ENCODE measurements at places on chromosomes 1 and 21. TPM values are rescaled to one million over a fixed set of nuclear protein-coding genes. Genes with fewer than 3 reads are reported as not detected.

DNA sequence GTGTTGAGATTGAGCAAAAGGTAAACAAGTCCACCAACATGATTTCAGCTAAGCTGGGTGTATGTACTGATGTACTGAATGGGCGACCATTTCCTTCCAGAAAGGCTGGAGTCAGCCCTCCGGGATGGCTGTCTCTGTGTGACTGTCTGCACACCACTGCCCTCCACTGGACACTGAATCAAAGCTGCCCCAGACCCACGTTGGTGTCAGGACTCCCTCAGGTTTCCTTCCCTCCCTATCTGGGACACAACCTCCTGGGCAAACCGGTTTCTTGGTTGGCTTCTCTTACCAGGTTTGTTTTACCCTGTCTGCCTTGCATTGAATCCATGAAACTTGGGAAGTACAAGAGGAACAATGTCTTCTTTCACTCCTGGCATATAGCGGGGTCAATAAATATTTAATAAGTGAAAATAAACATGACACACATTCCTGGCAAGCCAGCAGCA lies 5.3 kb upstream of the SRP9 start:
- peak; percentile 90 for DNase-seq

DNA sequence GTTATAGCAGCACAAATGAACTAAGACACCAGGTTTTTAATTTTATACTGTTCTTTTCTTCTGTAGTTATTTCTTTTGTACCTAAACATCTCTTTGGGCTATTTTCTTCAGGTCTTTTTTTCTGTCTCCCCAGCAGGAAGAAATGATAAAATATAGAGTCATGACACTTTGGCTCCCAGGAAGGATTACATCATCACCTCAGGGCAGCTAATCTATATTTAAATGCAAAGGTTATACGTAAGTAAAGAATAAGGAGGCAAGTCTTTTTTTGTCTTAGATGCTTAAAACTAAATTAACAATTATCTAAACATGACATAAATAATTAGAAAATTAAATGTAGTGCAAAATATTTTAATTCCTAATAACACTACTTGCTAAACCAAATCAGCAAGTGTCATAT lies 57.0 kb downstream of the WARS2 start:
- DNase-seq, result no peak

DNA sequence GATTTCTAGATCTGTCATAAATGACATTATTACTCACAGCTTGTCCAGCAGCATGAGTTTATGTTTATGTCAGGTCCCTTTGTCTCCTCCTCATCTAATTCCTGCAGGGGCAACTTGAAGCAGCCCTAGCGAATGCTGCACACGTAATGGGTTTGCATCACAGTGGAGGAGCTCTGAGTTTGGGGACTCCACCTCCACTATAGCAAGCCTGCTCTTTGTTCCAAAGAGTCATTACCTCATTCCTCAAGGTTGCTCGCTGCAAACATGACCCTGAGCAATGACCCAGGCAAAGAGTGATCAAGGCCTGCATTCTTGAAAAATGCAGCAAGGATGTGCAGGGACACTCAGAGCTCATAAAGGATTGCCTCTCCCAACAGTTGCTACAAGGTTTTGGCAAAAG lies 261.9 kb downstream of the HHIPL2 start:
- DNase-seq, result no peak

DNA sequence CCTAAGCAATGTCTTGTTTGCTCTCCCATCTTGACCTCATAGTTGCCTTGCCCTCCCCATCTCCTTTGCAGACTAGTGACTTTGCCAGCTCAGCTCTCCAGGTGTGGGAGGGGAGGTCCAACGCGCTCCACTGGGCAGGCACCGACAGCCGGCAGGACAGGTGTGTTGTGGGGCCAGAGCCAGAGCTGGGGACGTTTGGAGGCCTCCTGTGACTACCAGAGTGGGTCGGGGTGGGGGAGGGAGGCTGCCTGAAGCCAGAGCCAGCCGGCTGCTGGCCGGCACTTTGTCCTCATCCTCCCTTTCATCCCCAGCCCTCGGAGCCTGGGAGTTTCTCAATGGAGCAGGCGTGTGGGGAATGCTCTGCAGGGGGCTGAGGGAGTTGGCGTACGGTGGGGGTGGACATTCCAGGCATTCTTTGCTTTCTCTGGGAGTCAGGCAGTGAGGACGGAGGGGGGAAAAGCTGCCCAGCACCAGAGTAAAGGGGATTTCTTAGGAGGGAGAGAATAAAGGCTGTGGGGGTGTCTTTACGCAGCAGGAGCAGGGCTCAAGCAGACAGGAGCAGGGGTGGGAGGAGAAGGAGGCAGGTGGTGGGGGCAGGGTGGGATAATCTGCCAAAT lies 20.2 kb downstream of the NUAK2 start:
- DNase-seq, result no peak

DNA sequence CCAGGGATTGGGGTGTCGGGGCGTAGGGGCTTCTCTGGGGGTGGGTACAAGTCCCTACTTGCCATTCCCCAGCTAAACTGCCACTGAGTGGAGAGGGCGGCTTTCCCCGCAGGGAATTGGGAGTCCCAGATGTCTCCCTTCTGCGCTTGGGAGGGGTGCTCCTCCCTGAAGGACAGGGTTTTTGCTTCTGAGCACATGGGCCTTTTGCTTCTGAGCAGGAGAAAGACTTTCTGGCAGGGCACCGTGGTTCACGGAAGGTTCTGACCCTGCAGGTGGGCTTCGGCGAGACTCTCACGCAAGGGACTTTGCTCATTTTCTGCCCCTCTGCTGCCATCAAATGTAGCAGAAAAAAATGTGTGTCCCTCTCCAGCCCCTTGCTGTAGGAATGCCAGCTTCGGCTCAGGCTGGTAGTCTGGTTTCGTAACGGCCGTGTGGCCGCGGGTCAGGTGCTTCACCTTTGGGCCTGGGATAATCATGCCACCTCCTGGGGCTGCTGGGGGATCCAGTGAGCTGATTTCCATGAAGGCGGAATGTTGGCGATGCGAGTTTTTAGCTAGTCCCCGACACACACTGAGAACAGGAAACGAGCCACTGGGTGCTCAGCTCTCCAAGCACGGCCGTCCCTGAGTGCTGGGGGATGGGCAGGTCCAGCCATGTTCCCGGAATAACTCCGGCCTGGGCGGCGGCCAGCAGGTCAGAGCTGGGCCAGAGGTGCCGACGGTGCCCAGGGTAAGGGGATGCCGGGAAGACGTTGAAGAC lies 364.0 kb downstream of the CAMTA1 start:
- no peak for DNase-seq

GRCh38 chr21:36255663-36256062 lies 64.3 kb upstream of the MORC3 start:
- DNase-seq, result no peak

GRCh38 chr1:1617925-1618324 lies 2.6 kb downstream of the MIB2 start:
- no peak for DNase-seq

RC3H1 gene
- 27.2 TPM for total RNA-seq

DNA sequence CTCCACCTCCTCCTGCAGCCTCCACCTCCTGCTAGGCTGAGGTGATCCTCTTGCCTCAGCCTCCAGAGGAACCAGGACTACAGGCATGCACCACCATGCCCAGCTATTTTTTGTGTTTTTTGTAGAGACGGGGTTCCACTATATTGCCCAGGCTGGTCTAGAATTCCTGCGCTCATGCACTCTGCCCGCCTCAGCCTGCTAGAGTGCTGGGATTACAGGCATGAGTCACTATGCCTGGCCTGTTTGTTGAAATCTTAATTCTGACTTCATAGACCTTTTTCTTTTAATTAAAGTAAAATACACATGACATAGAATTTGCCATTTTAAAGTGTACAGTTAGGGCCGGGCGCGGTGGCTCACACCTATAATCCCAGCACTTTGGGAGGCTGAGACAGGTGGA lies 42.7 kb downstream of the FAAP20 start:
- DNase-seq, result no peak

GRCh38 chr1:89719502-89720306 lies 86.8 kb downstream of the LRRC8C start:
- no peak for DNase-seq

- no peak for DNase-seq
Measured at GRCh38 chr21:34630536-34631143, 15.7 kb upstream of the RCAN1 start.
